ENCODE measurements at places on chromosomes 6 and 20. TPM values are rescaled to one million over a fixed set of nuclear protein-coding genes. Genes with fewer than 3 reads are reported as not detected.

DEFB124 gene
- not detected for total RNA-seq

GNMT gene
- 2.1 TPM for total RNA-seq

- no peak overlapping the region for H3K4me3 ChIP-seq
- H3K36me3 ChIP-seq = no peaks in the 10 kb centered on the region
- no peaks in the 10 kb centered on the region for H3K27me3 ChIP-seq
- H3K27ac ChIP-seq = no peak overlapping the region
Measured at GRCh38 chr6:168221000-168221399, 98.6 kb downstream of the DACT2 start.

DNA sequence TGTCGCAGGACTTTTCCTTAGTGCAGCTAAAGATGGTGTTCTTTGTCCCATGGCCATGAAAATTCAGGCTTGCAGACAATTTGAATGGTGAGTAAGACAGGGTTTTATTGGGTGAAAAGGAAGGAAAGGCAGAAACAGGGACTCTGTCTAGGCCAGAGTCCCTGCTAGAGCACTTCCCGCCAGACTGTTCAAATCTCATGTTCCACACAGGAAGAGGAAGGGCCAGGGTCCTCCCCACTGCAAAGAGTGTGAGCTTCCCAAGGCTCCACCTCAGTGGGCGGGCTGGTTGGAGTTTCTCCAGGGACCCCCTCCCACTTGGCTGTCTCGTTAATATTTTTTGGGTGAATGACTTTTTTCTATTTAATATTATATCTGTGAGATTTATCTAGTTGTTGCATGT, 29.0 kb downstream of the COL19A1 start:
- no peak overlapping the region for H3K4me3 ChIP-seq
- H3K36me3 ChIP-seq = no peaks in the 10 kb centered on the region
- no peaks in the 10 kb centered on the region for H3K27me3 ChIP-seq
- DNase-seq = no peak
- no peak overlapping the region for H3K27ac ChIP-seq
- no peaks in the 10 kb centered on the region for H3K4me1 ChIP-seq

GRCh38 chr20:1266167-1266973, at the start of gene SNPH:
Gene SNPH, plus strand, starts transcription at chr20:1266294. Its CDS starts 29,946 bp downstream, at chr20:1296240.
- peaks cover 8% of the 10 kb centered on the region for H3K36me3 ChIP-seq
- peak; percentile 78 for DNase-seq
- H3K4me1 ChIP-seq = peaks cover 72% of the 10 kb centered on the region
- no peaks in the 10 kb centered on the region for H3K27me3 ChIP-seq
- H3K4me3 ChIP-seq = peak within 1 kb of the TSS; percentile 86

GRCh38 chr6:14858808-14859207, 387.1 kb upstream of the JARID2 start:
- peak overlapping the region; percentile 46 for H3K27ac ChIP-seq
- H3K4me1 ChIP-seq = peaks cover 22% of the 10 kb centered on the region
- DNase-seq = no peak

DNA sequence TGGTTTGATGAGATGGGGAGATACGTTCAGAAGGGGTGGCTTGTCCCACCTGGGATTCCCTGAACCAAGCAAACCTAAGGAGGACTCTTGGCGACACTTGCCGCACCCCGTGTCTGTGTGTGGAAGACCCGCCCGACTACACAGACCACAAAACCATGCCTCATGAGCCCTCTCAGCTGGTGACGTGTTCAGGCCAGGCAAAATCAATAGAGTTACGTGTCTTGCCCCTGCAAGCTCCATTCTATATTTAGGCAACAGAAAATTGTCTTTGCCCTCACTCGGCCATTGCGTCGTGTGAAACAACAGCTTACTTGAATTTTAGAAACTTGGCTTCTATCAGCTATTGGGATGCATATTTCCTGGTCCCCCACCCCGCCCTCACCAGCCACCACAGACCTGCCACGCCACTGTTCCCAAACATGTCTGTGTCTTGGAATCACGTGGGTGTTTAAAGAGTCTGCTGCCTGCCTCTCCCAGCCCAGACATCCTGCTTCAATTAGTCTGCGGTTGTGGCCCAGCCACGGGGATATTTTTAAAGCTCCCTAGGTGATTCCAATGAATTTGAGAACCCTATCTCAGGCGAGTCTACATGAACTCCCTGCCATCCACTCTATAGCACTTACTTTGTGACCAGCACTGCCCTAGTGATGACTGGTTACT, 279.2 kb upstream of the EXOC2 start:
- H3K27ac ChIP-seq = no peak overlapping the region
- H3K4me1 ChIP-seq = no peaks in the 10 kb centered on the region
- peaks cover 10% of the 10 kb centered on the region for H3K27me3 ChIP-seq

DNA sequence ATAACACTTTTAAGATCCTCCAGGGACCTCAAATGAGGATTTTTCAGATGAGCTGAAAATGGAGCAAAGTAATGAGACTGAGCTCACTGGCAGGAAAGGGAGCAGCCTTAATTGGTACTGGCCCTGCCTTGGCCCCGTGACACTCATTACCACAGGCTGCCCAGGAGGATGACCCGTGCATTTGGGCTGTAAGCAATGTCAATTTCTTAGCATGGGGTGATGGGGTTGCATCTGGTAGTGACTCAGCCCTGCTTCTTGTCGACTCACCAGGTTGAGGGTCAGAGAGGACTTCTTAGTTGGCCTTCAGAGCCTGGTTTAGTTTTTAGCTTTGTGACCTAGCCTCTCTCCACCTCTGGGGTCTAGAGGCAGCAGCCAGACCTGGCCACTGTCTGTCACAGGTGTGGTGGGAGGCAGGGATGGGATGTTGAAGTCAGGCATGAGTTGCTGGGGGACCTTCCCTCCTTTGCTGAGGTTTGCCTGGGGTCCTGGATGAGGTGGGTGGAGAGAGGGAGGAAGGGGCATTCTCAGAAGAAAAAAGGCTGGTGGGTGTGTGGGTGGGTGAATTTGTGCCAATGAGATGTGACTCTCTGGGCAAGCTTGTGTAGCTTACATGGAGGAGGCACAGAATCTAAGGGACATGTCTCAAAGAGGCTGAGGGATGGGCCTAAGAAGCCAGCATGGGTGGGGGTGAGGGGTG, 25.9 kb upstream of the EPB41L1 start:
- H3K4me3 ChIP-seq = no peak overlapping the region
- H3K27me3 ChIP-seq = no peaks in the 10 kb centered on the region
- no peak overlapping the region for H3K27ac ChIP-seq
- peaks cover 5% of the 10 kb centered on the region for H3K4me1 ChIP-seq
- no peak for DNase-seq

GRCh38 chr6:132907914-132908313, 93.5 kb downstream of the RPS12 start:
- H3K4me3 ChIP-seq = no peak overlapping the region
- no peaks in the 10 kb centered on the region for H3K27me3 ChIP-seq
- DNase-seq = no peak
- no peaks in the 10 kb centered on the region for H3K36me3 ChIP-seq
- no peak overlapping the region for H3K27ac ChIP-seq

DNA sequence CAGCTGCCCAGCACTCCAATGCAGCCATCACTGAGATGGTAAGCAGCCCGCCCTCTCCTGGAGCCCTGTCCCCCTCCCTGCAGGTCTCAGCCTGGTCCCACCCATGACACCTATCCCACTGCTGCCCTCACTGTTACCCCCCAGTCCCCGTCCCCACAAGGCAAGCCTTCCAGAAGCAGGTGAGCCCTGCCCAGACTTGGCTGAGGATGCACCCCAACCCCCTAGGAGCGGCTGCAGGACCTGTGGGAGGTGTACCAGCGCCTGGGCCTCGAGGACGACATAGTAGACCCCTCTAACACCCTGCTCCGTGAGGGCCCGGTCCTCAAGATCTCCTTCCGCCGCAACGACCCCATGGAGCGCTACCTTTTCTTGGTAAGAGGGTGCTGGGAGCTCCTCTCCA, 9.2 kb downstream of the FGD2 start:
- H3K36me3 ChIP-seq = no peaks in the 10 kb centered on the region
- H3K4me3 ChIP-seq = no peak overlapping the region
- H3K4me1 ChIP-seq = peaks cover 20% of the 10 kb centered on the region
- H3K27ac ChIP-seq = no peak overlapping the region
- peak; percentile 63 for DNase-seq

DNA sequence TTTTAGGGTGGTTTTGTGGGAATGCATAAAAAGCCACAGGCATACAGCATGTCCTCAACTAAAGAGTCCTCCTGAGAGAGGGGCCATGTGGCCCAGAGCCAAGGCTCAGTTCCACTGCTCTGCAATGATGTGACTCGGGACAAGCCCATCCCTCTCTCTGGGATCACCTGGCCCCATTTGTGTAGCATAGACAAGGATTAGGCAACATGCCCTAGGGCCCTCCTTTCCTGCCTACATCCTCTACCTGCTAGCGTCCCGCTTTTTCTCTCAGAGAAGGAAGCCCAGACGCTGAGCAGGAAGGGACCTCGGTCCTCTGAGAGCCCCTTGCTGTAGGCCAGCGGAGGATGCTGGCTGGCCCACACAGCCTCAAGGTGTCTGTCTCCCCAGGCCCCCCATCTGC, 8.8 kb downstream of the TGM2 start:
- peaks cover 20% of the 10 kb centered on the region for H3K4me1 ChIP-seq
- no peak for DNase-seq
- no peaks in the 10 kb centered on the region for H3K27me3 ChIP-seq
- H3K36me3 ChIP-seq = no peaks in the 10 kb centered on the region
- no peak overlapping the region for H3K4me3 ChIP-seq

DNA sequence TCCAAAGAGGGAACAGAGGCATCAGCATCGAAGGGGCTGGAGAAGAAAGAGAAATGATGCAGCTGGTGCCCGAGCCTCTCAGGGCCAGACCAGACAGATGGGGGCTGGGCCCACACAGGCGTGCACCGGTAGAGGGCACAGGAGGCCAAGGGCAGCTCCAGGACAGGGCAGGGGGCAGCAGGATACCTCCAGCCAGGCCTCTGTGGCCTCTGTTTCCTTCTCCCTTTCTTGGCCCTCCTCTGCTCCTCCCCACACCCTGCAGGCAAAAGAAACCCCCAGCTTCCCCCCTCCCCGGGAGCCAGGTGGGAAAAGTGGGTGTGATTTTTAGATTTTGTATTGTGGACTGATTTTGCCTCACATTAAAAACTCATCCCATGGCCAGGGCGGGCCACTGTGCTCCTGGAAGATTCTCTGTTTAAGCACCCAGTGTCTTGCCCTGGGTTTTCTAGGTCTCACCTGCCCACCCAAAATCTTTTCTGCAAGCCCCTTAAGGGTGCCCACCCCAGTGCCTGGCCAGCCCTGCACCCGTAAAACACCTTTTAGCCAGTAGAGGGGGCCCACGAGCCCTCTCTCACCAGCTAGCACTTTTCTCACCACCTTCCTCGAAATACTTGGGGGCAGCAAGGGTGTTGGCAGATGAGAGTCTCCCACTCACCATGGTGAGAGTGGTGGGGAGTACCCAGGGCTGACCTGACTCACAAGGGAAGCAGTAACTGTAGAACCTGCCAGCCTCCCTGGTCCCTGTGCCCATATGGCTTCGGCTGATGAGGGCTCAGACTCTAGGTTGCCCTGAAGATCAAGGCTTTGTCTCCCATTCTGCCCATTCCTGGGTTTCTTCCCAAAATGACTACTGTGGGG, 35.7 kb upstream of the ID1 start:
- no peaks in the 10 kb centered on the region for H3K27me3 ChIP-seq
- no peak overlapping the region for H3K4me3 ChIP-seq
- H3K36me3 ChIP-seq = no peaks in the 10 kb centered on the region
- DNase-seq = peak; percentile 57
- no peak overlapping the region for H3K27ac ChIP-seq

DNA sequence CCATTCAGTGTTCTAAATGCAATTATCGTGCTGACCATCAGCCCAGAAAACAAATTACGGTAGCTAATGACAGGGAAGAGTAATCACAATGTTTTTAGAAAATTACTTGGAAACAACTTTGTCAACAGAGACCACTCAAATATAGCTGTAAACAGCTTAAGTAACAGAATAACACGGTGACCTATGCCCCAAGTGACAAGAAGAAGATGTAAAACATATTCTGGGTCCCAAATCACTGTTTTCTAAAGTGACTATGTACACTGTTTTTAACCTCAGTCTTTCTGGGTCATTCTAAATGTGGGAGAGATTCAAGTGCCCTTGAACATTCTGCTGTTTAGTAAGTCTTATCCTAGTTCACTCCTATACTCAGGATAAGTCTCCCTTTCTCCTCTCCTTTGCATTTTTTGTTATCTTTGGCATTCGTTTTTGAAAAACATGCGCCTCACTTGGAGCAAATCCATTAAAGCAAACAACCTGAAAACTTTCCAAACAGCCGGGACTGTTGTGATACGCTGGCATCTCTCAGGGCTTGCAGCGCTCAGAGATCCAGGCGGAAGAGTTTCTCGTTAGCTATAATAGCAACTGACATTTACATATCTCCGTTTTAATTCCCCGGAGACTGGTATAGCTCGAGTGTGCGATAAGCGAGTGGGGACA, 114.5 kb upstream of the SOX4 start:
- H3K4me3 ChIP-seq = no peak overlapping the region
- no peaks in the 10 kb centered on the region for H3K4me1 ChIP-seq
- peaks cover 3% of the 10 kb centered on the region for H3K27me3 ChIP-seq
- H3K36me3 ChIP-seq = no peaks in the 10 kb centered on the region
- DNase-seq = no peak

DNA sequence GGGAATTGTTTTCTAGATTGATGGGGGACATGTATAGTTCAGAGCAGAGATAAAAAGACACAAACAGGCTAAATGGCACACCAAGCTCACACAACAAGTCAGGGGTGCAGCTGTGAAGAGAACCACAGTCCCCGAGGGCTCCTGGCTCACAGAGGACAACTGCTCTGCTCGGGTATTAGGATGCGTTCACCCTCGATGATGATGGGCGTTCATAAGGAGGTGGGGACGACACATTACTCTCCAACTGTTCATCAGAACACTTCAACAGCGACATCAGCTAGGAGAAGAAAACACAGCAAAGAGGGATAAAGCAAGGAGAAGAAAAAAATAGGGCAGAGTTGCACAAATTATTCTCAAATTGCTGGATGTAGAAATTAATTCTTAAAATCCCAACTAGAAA, 174.8 kb upstream of the RREB1 start:
- H3K27me3 ChIP-seq = no peaks in the 10 kb centered on the region
- no peaks in the 10 kb centered on the region for H3K4me1 ChIP-seq
- no peak overlapping the region for H3K27ac ChIP-seq
- DNase-seq = no peak

- H3K27me3 ChIP-seq = no peaks in the 10 kb centered on the region
- H3K36me3 ChIP-seq = no peaks in the 10 kb centered on the region
- no peak overlapping the region for H3K27ac ChIP-seq
- DNase-seq = no peak
Measured at GRCh38 chr6:143397227-143398222, 53.0 kb downstream of the ADAT2 start.

GRCh38 chr20:8428988-8429387, 296.9 kb downstream of the PLCB1 start:
- no peaks in the 10 kb centered on the region for H3K27me3 ChIP-seq
- H3K4me1 ChIP-seq = peaks cover 23% of the 10 kb centered on the region
- H3K27ac ChIP-seq = no peak overlapping the region
- H3K36me3 ChIP-seq = peaks cover 2% of the 10 kb centered on the region
- H3K4me3 ChIP-seq = no peak overlapping the region
- no peak for DNase-seq

Data from naive thymus-derived CD8-positive, alpha-beta T cell (primary cell).